ENCODE measurements at places on chromosomes 5 and 9.

DNA sequence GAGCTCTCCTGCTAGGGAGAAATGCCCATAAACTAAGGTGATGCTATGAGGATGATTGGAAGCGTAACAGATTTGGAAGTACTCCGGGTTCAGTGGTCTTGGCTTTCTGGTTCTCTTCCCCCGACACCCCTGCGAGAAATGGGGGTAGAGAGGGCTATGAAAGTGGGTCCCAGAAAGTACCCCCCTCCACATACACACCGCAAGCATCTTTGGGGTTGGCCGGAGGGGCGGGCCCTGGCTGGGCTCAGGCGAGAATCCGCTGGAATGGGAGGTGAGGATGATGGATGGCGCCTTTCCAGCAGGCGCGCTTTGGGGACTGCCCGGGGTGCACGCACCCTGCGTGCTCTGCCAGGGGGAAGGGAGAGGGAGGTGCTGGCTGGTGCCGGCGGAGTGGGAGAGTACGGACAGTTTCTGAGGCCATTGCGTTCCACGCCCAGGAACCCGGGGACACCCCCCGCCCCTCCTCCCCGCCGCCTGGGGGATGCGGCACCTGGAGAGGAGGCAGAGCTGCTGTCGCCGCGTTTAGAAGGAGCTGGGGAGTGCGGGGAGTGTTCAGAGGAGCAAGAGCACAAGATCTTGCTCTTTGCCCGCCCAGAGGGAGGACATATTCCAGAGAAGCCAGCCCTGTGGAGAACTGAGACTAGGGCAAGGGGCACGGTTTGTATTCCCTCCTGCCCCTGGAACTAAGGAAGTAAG lies 1.9 kb downstream of the PCSK5 start:
- peak; percentile 68 for DNase-seq

GRCh38 chr5:81183811-81184748 lies 49.0 kb upstream of the CKMT2 start:
- no peak for DNase-seq

DNA sequence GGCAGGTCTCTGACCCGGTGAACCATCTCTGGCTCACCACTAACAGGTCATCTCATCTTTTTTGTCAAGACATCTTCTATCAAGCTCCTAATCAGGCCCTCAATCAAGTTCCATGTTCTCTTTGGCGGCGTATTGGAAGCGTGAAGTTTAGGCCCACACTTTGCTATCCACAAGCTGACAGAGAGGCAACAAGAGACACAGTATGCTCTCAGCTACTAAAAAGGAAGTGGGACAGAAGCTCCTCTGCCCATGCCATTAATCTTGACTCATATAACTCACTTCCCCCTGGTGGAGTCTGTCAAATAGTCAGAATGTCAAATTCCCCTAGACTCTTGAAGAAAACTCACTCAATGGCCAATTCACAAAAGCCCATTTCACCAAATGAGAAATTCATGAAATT lies 77.6 kb upstream of the TMC1 start:
- DNase-seq = no peak

DNA sequence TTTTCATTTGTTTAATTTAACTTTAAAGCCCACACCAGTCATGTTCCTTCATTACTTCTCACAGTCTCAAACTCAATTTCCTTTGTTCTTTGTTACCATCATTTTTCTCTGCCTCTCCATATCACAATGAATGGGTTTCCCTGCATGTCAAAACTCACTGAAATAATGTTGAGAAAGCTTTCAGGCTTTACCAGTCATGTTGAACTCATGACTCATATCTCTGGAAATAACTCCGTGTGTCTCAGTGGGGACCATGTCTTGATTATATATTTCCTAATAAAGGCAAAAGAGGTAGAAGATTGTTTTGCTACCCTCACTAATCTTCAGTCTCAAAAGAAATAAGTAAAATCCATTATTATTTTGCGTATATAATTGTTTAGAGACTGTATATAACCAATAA lies 231.2 kb downstream of the CHSY3 start:
- DNase-seq = peak; percentile 68

GRCh38 chr5:33565324-33565723 lies 124.6 kb downstream of the TARS1 start:
- DNase-seq = peak; percentile 32

- DNase-seq = no peak
These were observed 101.5 kb downstream of the SPATA31D1 start for GRCh38 chr9:82090046-82090445.

GRCh38 chr5:23268136-23268535 lies 239.3 kb upstream of the PRDM9 start:
- DNase-seq = peak; percentile 21
